Breast epithelium (tissue), 4 donors: ENCODE measurements at places on chromosomes 2 and 18.

DNA sequence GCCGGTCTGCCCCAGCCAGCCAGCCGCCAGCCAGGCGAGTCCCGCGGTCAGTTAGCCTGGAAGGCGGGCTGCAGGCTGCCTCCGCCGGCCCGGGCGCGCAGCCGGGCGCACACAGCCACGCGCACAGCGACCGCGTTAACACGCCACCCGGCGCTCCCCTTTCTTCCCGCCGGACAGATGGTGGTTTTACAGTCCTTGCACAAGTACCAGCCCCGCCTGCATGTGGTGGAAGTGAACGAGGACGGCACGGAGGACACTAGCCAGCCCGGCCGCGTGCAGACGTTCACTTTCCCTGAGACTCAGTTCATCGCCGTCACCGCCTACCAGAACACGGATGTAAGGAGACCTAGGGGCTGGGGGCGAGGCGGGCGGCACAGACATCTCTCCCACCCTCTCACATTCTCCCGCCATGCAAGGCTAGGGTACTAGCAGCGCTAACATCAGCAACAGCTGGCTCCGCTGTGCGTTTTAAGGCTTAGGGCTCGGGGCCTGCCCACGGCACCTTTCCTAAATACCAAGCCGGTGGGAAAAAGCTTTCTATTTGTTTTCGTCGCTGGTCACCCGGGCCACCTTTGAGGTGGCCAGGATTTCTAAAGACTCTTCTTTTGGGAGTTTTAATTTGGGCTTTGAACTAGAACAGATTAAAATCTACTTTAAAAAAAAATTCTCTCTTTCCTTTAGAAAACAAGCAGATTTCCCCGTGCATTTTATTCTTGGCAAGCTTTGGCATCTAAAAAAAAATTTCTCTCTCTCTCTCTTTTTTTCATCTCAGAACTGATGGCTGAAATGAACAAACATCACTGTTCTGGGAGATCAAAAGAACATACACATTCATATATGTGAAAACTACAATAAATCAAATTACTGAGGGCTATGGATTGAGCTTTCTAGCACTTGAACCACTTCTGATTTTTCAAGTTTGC, 2.9 kb downstream of the TBR1 start:
- H3K27ac ChIP-seq = no peak overlapping the region
- no peak for DNase-seq
- H3K27me3 ChIP-seq = peaks cover 15% of the 10 kb centered on the region
- no peaks in the 10 kb centered on the region for H3K36me3 ChIP-seq

DNA sequence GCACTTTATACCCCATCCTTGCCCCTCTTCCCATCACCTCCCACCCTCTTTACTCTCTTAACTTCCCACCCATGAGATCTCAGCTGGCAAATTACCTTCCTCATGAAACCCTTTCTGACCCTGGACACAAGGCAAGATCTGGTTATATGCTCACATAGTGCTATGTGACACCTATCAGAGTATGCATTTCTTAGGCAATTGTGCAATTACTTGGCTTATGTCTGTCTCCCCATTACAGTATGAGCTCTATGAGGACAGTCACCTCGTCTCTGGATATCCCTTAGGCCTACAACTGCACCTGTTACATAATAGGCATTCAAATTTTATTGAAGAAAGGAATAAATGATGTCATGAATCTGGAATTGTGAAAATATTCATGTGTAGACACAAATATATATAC, 91.4 kb downstream of the ZNF385B start:
- H3K4me1 ChIP-seq = no peaks in the 10 kb centered on the region
- H3K27me3 ChIP-seq = no peaks in the 10 kb centered on the region
- H3K27ac ChIP-seq = no peak overlapping the region
- H3K4me3 ChIP-seq = no peak overlapping the region
- DNase-seq = no peak
- H3K36me3 ChIP-seq = no peaks in the 10 kb centered on the region

GRCh38 chr2:101788995-101789970, 91.8 kb downstream of the MAP4K4 start:
- no peaks in the 10 kb centered on the region for H3K4me1 ChIP-seq
- no peaks in the 10 kb centered on the region for H3K36me3 ChIP-seq
- no peak for DNase-seq
- no peak overlapping the region for H3K27ac ChIP-seq
- H3K4me3 ChIP-seq = no peak overlapping the region
- H3K27me3 ChIP-seq = no peaks in the 10 kb centered on the region

GRCh38 chr2:138700716-138701115, 79.5 kb downstream of the NXPH2 start:
- H3K4me3 ChIP-seq = no peak overlapping the region
- no peak overlapping the region for H3K27ac ChIP-seq
- H3K36me3 ChIP-seq = no peaks in the 10 kb centered on the region
- H3K27me3 ChIP-seq = no peaks in the 10 kb centered on the region
- no peak for DNase-seq

- no peaks in the 10 kb centered on the region for H3K4me1 ChIP-seq
- H3K36me3 ChIP-seq = no peaks in the 10 kb centered on the region
- H3K4me3 ChIP-seq = no peak overlapping the region
- H3K27ac ChIP-seq = no peak overlapping the region
- no peak for DNase-seq
Measured at GRCh38 chr2:168272225-168272624, 24.8 kb upstream of the STK39 start.

- H3K27ac ChIP-seq = no peak overlapping the region
- H3K36me3 ChIP-seq = no peaks in the 10 kb centered on the region
- H3K27me3 ChIP-seq = no peaks in the 10 kb centered on the region
- H3K4me3 ChIP-seq = no peak overlapping the region
- no peak for DNase-seq
Measured at GRCh38 chr2:221726894-221727513, 154.9 kb upstream of the EPHA4 start.

- no peaks in the 10 kb centered on the region for H3K36me3 ChIP-seq
- no peaks in the 10 kb centered on the region for H3K4me1 ChIP-seq
- H3K4me3 ChIP-seq = no peak overlapping the region
Measured at GRCh38 chr2:3665886-3666612, 8.0 kb downstream of the ALLC start.

DNA sequence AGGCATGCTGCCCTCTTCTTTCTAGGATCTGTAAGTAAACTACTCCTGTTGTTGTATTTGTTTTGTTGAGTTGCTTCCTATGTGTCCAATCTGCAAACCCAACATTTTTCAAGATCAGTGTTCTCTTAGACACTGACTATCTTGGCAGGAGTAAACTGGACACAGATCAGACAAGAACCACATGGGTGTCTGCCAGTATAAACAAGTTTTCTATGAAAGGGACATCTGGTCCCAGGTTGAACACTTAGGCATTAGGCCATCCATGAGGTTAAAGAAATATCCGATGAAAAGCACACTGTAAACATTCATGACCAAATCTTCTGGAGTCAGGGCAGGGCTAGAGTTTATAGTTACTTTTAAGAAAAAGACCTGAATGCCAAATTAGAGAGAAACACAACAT, 441.8 kb downstream of the NYAP2 start:
- no peaks in the 10 kb centered on the region for H3K36me3 ChIP-seq
- H3K4me3 ChIP-seq = no peak overlapping the region
- no peaks in the 10 kb centered on the region for H3K4me1 ChIP-seq
- peak overlapping the region; percentile 28 for H3K27ac ChIP-seq
- DNase-seq = no peak

GRCh38 chr2:143692967-143693366, 563.7 kb downstream of the ARHGAP15 start:
- no peaks in the 10 kb centered on the region for H3K27me3 ChIP-seq
- DNase-seq = no peak
- H3K4me1 ChIP-seq = no peaks in the 10 kb centered on the region
- no peak overlapping the region for H3K27ac ChIP-seq
- H3K4me3 ChIP-seq = no peak overlapping the region

DNA sequence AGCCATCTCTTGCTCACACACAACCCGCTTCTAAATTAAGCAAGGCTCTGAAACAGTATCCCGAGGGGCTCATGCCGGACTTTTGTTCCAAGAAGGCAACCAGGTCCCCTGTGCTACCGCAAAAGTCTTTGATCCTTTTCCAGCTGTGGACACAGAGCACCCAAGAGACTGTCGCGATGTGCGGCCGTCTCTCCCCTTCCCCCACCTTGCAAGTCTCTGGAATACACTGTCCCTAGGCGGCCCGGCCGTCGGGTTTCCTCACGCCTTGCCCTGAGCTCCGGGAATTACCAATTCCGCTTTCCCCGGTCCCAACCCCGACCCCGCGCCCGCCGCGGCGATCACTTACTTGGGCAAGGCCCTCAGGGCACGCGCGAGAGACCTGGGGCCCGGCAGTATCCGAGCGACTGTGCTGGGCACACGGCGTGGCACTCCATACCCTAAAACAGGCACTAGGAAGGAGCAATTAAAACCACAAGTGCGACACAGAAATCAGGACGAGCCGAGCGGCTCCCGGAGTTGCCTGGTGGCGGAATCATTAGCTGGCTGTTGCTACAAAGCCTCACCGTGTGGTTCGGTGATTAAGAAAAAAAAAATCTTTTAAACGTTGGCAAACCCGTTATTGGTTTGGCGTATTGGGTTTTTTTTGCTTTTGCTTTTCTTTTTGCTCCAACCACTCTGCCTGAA, 2.2 kb upstream of the DLX1 start:
- H3K27me3 ChIP-seq = peaks cover 78% of the 10 kb centered on the region
- H3K4me1 ChIP-seq = peaks cover 25% of the 10 kb centered on the region
- H3K4me3 ChIP-seq = no peak overlapping the region
- no peak overlapping the region for H3K27ac ChIP-seq
- no peaks in the 10 kb centered on the region for H3K36me3 ChIP-seq

- H3K4me3 ChIP-seq = no peak overlapping the region
- no peaks in the 10 kb centered on the region for H3K27me3 ChIP-seq
- H3K27ac ChIP-seq = no peak overlapping the region
- no peaks in the 10 kb centered on the region for H3K4me1 ChIP-seq
- no peaks in the 10 kb centered on the region for H3K36me3 ChIP-seq
- DNase-seq = no peak
Measured at GRCh38 chr18:23384778-23385736, 68.0 kb upstream of the RIOK3 start.

DNA sequence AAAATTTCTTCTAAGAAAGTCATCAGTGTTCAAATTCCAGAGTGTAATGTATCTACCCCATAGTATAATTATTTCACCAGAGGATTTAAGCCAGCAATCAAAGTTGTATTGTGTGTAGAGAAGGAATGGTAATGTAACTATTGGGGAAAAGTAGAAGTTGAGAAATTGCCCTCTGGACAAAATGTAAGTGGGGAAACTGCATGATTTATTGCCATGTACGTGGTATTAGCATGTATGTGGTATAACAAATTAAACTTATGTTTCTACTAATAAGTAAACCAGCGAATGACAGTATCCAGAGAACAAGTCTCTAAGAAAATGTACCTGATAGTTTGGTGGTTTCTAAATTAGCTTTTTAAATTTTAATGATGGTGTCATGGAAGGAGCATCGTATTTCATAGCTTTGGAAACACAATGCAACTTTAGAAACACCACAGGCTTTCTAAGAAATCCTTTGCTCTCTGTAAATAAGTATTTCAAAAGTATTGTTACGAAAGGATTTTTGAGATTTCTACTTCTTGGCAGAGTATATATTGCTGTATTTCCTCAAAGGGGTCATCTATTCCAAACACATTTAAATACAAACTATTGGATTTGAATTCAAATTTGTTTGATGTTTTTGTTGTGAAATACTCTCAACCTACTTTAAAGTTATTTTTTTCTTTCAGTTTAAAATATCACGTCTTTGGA, 1018.9 kb upstream of the ZEB2 start:
- H3K4me1 ChIP-seq = no peaks in the 10 kb centered on the region
- no peak for DNase-seq
- no peaks in the 10 kb centered on the region for H3K27me3 ChIP-seq
- H3K4me3 ChIP-seq = no peak overlapping the region

- H3K4me1 ChIP-seq = no peaks in the 10 kb centered on the region
- no peaks in the 10 kb centered on the region for H3K27me3 ChIP-seq
- no peak for DNase-seq
- H3K36me3 ChIP-seq = no peaks in the 10 kb centered on the region
Measured at GRCh38 chr2:37323781-37324535, 675 bp downstream of the PRKD3 start.

GRCh38 chr2:68714866-68715265, 19.7 kb upstream of the ARHGAP25 start:
- no peaks in the 10 kb centered on the region for H3K27me3 ChIP-seq
- no peak overlapping the region for H3K27ac ChIP-seq
- H3K4me3 ChIP-seq = no peak overlapping the region
- no peaks in the 10 kb centered on the region for H3K4me1 ChIP-seq
- DNase-seq = no peak
- no peaks in the 10 kb centered on the region for H3K36me3 ChIP-seq

DNA sequence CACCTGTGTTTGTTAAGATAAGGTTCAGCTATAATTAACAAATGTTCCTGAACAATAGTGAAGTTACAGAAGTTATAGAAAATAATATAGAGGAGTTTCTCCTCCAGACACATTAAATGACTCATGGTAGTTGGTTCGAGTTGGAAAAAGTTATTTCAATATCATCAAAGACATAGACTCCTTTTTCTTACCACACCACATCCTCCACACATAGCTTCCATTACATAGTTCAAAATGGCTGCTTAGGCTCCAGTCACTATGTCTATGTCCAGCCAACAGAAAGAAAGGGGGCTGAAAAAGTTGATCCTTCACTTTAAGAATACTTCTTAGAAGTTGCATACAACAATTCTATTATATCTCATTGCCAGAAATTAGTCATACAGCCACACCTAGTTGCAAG, 50.7 kb downstream of the DYNAP start:
- H3K27ac ChIP-seq = no peak overlapping the region
- H3K27me3 ChIP-seq = no peaks in the 10 kb centered on the region
- no peaks in the 10 kb centered on the region for H3K4me1 ChIP-seq
- no peak for DNase-seq

DNA sequence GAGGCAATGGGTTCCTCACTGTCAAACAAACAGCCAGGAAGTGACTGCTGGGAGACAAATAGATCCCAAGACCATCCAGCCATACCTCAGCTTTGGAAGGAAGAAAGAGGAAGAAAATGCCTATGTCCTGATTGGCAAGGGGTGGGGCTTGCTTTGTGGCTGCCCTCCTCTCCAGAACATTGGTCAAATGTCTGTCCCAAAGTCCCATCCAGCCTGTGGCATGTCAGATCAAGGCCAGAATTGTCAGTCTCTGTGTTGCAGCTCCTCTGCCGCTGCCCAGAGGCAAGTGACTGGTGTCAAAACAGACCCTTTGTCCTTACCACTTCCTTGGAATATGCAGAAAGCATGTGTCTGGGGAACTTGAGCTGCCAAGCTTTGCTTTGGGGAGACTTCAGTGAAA, 63.0 kb upstream of the SMAD2 start:
- H3K27ac ChIP-seq = no peak overlapping the region
- H3K4me3 ChIP-seq = no peak overlapping the region
- H3K27me3 ChIP-seq = no peaks in the 10 kb centered on the region
- H3K4me1 ChIP-seq = no peaks in the 10 kb centered on the region

- H3K4me3 ChIP-seq = peak overlapping the region; percentile 78
- no peaks in the 10 kb centered on the region for H3K27me3 ChIP-seq
- peaks cover 7% of the 10 kb centered on the region for H3K4me1 ChIP-seq
- no peak overlapping the region for H3K27ac ChIP-seq
- no peak for DNase-seq
Measured at GRCh38 chr2:24047703-24048033, 477 bp upstream of the WDCP start.

- H3K27ac ChIP-seq = no peak overlapping the region
- H3K36me3 ChIP-seq = no peaks in the 10 kb centered on the region
- no peaks in the 10 kb centered on the region for H3K27me3 ChIP-seq
- no peak overlapping the region for H3K4me3 ChIP-seq
- no peaks in the 10 kb centered on the region for H3K4me1 ChIP-seq
- no peak for DNase-seq
Measured at GRCh38 chr2:120402067-120402433, 56.1 kb downstream of the INHBB start.

- H3K27me3 ChIP-seq = no peaks in the 10 kb centered on the region
- H3K4me1 ChIP-seq = no peaks in the 10 kb centered on the region
Measured at GRCh38 chr18:70640336-70640887, 351.6 kb downstream of the SOCS6 start.
